Anterior cingulate cortex (tissue), 58 donors: ENCODE measurements at places on chromosomes 7 and 10.

- DNase-seq: no peak
Measured at GRCh38 chr7:79548727-79549126, 95.3 kb upstream of the MAGI2 start.

GRCh38 chr7:119596651-119597050, 676.3 kb upstream of the KCND2 start:
- no peak for DNase-seq

GRCh38 chr10:74246495-74246894, 95.5 kb downstream of the ADK start:
- DNase-seq: no peak

DNA sequence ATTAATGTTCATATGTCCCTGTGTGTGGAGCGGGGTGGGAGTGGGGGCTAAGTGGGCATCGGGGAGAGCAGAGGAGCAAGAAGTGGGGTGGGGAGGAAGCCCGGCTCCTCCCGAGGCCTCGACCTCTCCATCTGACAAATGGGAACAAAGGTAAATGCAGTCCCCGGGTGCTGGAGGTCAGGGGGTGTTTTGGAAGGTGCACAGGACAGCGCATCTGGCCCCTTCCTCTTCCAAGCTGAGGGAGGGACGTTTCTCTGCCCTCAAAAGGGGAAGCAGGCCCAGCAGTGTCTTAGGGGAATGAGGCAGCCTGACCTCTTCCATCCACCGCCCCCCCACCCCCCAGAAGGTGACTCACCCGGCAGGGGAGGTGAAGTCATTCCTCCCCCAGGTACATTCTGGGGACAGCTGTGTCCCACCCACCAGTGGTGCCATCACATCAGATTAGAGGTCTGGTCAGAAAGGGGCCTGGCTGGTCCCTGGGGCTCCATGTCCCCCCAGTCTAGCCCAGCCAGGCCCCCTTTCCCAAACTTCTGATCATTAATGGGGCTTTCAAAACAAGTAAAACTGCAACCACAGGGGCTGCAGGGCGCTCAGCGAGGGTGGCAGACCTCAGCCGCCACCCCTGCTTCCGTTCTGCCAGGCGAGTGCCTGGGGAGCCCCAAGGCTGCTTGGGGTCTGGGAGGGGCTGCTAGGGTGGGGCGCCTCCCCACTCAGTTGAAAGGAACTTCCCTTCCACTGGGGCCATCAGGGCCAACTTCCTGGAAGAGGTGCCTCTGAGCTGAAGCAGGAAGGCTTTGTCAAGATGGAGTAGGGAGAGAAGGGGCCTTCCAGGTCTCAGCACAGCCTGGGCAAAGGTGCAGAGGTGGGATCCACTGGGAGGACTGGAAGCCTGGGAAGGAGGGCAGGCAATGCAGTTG, 10.8 kb downstream of the LFNG start:
- no peak for DNase-seq

DNA sequence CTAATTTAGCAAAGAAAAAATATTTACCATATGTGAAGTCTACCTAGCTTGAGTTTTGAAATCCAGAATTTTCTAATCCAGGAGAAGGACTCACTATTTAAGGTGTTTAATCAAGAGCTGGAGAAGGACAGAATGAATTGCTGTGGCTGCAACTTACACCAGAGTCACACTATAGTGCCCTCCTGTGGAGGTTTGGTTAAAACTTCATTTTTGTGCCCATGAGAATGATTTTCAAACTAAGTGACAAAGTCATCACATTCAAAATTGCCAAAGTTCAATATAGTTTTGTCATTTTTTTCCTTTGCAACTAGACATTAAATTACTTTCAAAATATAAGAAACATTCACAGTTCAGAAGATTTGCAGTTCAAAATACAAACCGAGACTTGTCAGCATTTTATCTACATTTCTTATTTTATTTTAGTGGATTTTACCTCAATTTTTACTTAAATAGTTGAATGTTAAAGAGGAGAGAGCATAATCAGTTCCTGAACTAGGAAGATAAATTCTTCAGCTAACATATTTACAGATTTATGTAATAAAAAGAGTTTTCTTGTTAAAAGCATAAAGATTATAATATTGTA, 70.7 kb downstream of the CABCOCO1 start:
- no peak for DNase-seq

DNA sequence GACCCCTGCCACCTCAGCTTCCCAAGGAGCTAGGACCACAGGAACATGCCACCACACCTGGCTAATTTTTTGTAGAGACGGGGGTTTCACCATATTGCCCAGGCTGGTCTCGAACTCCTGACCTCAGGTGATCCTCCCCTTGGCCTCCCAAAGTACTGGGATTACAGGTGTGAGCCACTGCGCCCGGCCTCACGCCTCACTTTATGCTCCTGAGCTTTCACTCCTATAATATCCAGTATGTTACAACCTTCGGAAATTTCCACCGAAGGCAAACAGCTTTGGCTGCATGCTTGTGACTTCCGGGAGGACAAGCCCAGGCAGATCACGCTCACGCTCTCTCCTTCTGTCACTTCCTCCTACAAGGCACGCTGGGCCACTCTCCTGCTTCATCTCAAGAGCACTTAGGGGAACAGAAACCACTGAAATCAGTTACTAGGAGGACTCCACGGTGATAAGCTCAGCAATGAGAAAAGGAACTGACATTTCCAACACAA, 4.4 kb upstream of the MAD1L1 start:
- no peak for DNase-seq

DNA sequence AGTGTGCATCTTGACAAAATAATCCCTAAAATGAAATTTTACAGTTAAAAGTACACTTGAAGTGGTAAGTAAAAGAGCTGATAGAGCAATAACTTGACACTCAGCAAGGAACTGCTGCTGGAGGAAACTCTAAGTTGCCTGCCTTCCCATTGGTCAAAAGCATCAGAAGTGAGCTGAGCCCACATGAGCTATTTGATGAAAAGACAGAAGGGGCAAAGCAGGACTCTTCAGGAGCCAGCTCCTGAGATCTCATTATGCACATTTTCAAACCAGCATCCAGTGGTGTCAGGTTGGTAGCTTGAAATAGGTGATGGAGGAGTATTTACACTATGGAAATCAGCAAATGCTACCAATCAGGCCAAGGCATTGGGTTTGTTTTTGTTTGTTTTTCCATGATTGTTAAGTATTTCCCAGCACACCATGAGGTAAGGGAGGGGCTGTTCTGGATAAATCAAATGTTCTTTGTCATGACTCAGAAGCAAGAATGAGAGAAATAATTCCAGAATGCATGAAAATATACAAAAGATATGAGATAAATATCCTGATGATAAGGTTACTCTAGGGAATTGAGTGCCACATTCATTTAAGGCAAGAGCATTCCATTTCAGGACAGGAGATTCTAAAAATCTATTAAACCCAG, 316.6 kb downstream of the SNX13 start:
- DNase-seq: no peak

DNA sequence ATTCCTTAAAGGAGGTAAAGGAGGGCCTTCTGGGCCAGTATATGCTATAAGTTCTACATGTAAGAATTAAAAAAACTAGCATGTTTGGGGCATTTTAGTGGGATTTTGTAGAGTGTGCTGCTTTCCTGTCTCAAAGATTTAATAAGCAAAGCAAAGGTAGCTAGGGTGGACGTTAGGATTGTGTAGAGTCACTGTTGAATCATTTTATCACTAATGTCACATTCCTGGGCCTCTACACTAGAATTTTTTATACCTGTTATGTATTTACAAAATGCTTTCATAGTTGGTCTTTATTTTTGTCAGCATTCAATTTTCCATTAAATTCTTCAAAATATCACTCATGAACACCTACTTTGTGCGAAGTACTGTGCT, 139.4 kb upstream of the PHYHIPL start:
- no peak for DNase-seq

GRCh38 chr7:152660021-152660420, 15.9 kb downstream of the XRCC2 start:
- DNase-seq: no peak

- no peak for DNase-seq
Measured at GRCh38 chr7:23467291-23467805, 2.9 kb downstream of the IGF2BP3 start.
